Left forelimb (tissue), 1 donor: ENCODE measurements at places on chromosomes 12 and 14.

DNA sequence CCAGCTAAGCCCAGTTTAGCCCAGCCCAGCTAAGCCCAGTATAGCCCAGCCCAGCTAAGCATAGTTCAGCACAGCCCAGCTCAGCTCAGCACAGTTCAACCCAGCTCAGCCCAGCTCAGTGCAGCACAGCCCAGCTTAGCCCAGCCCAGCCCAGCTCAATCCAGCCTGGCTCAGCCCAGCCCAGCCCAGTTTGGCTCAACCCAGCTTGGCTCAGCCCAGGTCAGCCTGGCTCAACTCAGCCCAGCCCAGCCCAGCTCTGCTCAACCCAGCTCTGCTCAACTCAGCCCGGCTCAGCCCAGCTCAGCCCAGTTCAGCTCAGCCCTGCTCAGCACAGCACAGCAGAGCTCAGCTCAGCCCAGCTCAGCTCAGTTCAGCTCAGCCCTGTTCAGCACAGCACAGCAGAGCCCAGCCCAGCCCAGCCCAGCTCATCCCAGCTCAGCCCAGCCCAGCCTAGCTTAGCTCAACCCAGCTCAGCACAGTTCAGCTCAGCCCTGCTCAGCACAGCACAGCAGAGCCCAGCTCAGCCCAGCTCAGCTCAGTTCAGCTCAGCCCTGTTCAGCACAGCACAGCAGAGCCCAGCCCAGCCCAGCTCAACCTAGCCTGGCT is 330.9 kb downstream of the TMEM121 start:
- no peak for DNase-seq

- no peak for DNase-seq
Measured at GRCh38 chr14:75499084-75499875, 23.0 kb upstream of the BATF start.

- no peak for DNase-seq
Measured at GRCh38 chr12:13002301-13003097, 2.4 kb upstream of the HEBP1 start.

DNA sequence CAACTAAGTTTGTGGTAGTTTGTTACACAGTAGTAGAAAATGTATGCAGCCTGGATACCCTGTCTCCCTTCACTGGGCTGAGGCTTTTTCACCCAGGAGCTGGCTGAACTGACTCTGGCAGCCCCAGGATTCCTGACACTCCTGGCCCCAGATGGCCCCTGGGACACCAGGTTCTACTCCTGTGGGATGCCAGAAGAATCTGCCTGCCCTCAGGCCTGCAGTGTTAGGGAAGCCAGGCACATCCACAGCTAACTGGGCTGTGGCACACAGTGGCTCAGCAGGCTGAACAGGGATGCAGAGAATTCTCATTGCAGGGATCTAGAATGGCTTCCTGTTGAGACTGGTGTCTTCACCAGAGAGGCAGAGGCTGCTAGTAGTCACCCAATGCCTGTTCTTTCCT is 8.5 kb downstream of the IFI27 start:
- DNase-seq, result peak; percentile 33

GRCh38 chr12:110791589-110791988 is 48.9 kb upstream of the PPP1CC start:
- DNase-seq, result no peak

DNA sequence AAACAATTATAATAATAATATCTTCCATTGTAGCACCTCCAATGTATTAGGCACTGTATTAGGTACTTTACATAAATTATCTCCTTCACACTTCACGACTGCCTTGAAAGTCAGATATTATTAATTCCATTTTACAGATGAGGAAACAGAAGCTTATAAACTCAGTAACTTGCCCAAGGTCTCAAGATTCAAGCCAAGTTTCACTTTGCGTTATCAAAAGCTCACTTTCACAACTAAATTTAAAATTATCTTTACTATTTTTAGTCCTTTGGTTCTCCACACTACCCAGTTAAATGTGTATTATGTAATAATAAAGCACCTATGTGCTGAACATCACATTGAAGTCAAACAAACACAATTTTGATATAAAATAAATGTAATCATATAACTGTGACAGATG is 55.8 kb downstream of the NUMB start:
- no peak for DNase-seq

- peak; percentile 74 for DNase-seq
Measured at GRCh38 chr12:109291521-109292341, 17.4 kb downstream of the FOXN4 start.

DNA sequence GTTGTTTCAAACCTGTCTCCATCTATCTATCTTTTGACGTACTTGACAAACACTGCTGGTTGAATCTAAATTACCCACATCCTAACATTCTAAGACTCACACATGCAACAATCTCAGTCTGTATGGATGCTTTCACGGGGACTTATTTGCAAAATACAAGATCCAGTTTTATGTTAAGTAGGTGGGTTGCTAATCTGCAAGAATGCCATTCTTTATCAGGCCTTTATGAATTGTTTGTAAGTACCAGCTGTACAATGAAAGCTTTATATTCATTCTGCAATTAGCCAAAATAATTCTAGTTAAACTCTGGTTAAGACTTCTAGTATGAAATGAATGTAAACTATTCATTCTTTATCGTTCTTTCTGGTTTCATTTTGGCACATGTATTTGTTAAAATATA is 135.1 kb downstream of the NAV3 start:
- no peak for DNase-seq

- DNase-seq, result no peak
Measured at GRCh38 chr14:78399316-78399889, 229.2 kb downstream of the NRXN3 start.

- DNase-seq, result peak; percentile 76
Measured at GRCh38 chr14:32078023-32078857, 1.1 kb downstream of the ARHGAP5 start.
